ENCODE measurements at places on chromosomes 12 and 14. TPM values are rescaled to one million over a fixed set of nuclear protein-coding genes. Genes with fewer than 3 reads are reported as not detected.

The KRT8 gene
- 280 TPM for polyA plus RNA-seq

DNA sequence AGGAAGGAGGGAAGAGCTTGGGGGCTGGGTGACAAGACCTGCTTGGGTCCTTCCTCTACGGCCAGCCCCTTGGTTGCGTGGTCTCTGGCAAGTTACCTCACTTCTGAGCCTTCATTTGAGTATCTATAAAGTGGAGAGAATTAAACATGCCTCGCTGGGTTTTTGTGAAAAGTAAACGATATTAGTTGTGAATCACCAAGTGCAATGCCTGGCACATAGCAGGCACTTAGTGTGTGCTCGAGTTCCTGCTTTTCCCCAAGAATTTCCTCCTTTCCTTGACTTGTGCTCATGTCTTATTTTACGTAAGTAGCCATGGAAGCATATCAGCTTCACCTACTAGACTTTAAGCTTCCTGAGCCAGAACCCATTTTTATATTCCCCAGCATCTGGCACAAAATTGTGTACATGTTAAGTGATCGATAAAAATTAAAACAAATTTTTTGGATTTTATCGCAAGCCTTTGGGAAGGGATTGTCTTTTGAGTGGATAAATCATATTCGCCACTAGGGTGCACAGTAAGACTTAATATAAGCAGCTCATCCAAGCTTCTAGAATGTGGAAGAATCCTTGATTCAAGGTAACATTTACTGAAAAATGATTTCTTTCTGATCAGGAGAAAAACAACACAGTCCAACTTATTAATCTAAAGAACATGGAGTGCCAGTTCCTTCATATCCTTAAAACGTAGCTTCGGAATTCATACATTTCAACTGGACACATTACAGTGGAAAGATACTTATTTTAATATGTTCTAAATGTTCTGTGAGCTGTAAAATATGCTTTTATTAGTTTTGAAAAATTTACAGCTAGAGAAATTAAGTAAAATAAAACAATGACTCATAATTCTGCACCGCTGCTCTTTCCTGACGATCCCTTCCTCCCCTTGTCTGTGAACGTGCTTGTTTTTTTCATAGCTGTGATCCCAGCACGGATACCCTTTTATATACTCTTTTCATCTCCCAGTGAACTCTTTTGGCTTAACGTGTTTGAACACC lies 62.0 kb downstream of the SLC25A47 start:
- no peak for DNase-seq
- H3K4me3 ChIP-seq = no peak overlapping the region
- no peaks in the 10 kb centered on the region for H3K27me3 ChIP-seq
- H3K36me3 ChIP-seq = no peaks in the 10 kb centered on the region
- H3K4me1 ChIP-seq = no peaks in the 10 kb centered on the region
- no peak overlapping the region for H3K27ac ChIP-seq

DNA sequence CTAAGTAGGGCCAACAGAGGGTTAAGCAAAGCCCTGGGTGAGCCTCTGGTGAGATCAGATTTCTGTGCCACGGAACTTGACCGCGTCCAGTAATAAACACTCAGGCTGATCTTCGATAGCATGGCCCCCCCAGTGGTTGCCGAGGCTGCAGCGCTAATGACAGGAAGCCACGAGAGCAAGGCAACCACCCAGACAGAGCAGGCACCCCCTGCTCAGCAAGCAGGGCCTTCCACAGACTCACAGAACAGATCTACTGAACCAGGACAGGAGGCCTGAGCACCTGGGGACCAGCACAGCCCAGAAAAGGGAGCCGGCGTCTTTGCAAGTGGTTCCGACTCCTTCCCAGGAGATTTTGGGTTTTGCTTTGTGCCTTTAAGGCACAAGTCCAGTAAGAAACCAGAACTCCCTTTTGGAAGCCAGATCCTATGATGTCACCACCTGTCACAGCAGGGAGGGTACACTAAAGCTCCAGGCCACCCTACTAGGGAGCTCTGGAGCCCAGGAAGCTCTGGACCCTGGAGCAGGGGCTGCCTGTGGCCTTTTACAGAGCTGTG lies 42.3 kb downstream of the BCL11B start:
- H3K4me1 ChIP-seq = peaks cover 11% of the 10 kb centered on the region
- H3K27me3 ChIP-seq = no peaks in the 10 kb centered on the region
- H3K4me3 ChIP-seq = no peak overlapping the region

DNA sequence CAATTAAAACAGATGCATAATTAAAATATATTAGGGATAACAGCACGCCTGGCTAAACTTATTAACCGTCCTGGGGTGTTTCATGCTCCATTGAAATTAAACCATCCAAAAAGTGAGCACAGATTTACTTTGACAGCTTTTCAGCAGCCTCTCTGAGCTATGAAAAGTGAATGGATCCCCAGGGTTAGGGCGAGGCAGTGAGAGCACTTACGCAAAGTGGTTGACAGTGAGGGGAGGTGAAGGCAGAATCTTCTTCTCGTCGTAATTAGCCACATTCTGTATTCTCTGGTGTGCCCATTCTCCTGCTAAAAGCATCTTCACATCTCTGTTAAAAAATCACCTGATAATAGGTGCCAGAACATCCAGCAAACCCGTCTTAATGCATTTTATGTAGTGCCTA lies 1.9 kb downstream of the TMTC2 start:
- H3K4me3 ChIP-seq = peak overlapping the region; percentile 73
- no peaks in the 10 kb centered on the region for H3K36me3 ChIP-seq
- H3K4me1 ChIP-seq = peaks cover 2% of the 10 kb centered on the region
- DNase-seq = no peak

DNA sequence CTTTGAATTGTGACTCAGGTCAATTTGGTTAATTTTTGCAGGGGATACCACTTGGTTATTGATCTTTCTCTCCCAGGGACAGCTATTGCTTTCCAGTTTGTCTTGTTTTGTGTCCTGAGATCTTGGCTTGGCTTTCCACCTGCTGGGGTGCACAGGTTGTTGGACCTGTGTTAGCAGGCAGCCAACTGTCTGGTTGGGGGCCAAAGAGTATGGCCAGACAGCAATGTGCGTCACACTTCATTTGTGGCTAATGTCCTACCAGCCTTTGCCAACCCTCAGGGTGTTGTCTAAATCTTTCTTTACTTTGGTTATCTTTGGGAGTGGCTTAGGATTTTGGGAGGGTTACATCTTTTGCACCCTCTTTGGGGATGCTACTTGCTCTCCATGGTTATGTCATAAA lies 494.9 kb upstream of the ATP2B1 start:
- DNase-seq = no peak
- H3K36me3 ChIP-seq = no peaks in the 10 kb centered on the region
- H3K4me1 ChIP-seq = no peaks in the 10 kb centered on the region
- H3K27me3 ChIP-seq = no peaks in the 10 kb centered on the region

The RIPK3 gene
- 0.24 TPM for polyA plus RNA-seq

The SUDS3 gene
- polyA plus RNA-seq = 21.0 TPM

The KCNA1 gene
- polyA plus RNA-seq = 0.19 TPM

DNA sequence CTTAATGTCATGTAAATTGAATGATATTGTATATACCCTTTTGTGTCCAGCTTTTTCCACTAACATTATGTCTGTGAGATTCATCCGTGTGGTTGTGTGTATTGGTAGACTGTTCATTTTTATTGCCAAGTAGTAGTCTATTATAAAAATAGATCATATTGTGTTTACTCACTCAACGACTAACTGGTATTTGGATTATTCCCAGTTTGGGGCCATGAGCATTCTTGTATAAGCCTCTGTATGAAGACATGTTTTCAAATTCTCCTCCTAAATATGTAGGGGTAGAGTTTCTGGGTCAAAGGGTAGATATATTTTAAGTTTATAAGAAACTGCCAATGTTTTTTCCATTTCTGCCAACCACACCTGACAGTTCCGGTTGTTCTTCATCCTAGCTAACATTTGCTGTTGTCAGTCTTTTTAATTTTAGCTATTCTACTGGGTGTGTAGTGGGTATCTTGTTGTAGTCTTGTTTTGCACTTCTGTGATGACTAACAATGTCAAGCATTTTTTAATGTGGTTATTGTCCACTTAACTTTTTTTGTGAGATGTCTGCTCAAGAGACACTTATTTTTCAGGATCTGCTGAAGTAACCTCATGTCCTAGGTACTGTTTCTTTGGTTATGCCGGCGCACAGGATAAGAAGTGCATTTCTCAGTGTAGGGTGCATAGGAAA lies 93.2 kb downstream of the DACT1 start:
- DNase-seq = no peak
- no peaks in the 10 kb centered on the region for H3K27me3 ChIP-seq
- no peaks in the 10 kb centered on the region for H3K36me3 ChIP-seq
- H3K4me1 ChIP-seq = no peaks in the 10 kb centered on the region

- H3K27ac ChIP-seq = no peak overlapping the region
- no peaks in the 10 kb centered on the region for H3K4me1 ChIP-seq
- H3K36me3 ChIP-seq = no peaks in the 10 kb centered on the region
- DNase-seq = no peak
- no peaks in the 10 kb centered on the region for H3K27me3 ChIP-seq
Measured at GRCh38 chr14:101546706-101547105, 14.6 kb upstream of the DIO3 start.

The MYO1H gene
- 0.03 TPM for polyA plus RNA-seq

GRCh38 chr12:53969588-53970259 lies 3.2 kb upstream of the HOXC11 start:
- H3K27ac ChIP-seq = no peak overlapping the region
- no peak overlapping the region for H3K4me3 ChIP-seq
- no peaks in the 10 kb centered on the region for H3K36me3 ChIP-seq
- DNase-seq = no peak
- peaks cover 8% of the 10 kb centered on the region for H3K4me1 ChIP-seq

DNA sequence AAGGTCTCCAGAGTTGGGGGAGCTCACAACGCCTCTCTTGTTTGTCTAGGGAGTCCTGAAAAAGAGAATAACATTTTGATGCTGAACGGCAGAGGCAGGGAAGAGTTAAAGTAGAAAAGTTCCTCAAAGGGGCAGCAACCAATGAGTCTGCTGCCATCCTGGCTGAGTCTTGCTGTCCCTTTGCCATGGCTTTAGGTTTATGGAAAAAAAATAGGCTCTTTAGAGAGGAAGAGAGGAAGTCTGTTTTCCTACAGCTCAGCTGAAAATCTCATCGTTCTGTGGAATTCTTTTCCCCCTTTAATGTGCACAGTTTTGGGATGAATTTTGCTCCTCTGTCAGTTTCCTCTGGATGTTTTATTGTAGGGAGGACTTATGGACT lies 314.8 kb upstream of the TBX3 start:
- no peak for DNase-seq
- H3K27ac ChIP-seq = no peak overlapping the region
- no peaks in the 10 kb centered on the region for H3K36me3 ChIP-seq
- no peaks in the 10 kb centered on the region for H3K27me3 ChIP-seq
- no peak overlapping the region for H3K4me3 ChIP-seq
- no peaks in the 10 kb centered on the region for H3K4me1 ChIP-seq

The GZMB gene
- not detected for polyA plus RNA-seq

The GPR137C gene
- 2.7 TPM for polyA plus RNA-seq

DNA sequence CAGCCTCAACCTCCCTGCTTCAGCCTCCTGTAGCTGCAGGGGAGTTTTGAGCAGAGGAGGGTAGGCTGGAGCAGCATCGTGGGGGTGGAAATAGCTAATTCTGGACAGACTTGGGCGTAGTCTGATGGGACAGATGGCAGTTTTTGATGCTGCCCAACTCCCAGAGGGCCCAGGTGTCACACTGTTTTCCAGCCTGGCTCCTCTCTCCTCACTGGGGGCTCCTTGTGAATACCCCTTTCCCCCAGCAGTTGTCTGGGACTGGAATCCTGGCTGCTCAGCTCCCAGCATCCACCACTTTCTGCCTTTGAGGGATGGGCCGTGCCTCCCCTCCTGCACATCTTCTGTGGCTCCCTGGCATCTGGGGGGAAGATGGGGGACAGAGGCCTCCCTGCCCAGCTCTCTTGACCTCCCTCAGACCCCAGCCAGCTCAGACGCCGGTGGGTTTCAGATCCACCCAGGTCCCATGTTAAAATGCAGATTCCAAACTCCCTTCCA lies 34.0 kb downstream of the SH2B3 start:
- H3K27ac ChIP-seq = no peak overlapping the region
- DNase-seq = no peak
- peaks cover 21% of the 10 kb centered on the region for H3K4me1 ChIP-seq

- no peaks in the 10 kb centered on the region for H3K36me3 ChIP-seq
- H3K4me1 ChIP-seq = no peaks in the 10 kb centered on the region
- no peaks in the 10 kb centered on the region for H3K27me3 ChIP-seq
- no peak overlapping the region for H3K27ac ChIP-seq
- no peak for DNase-seq
Measured at GRCh38 chr14:21672116-21672515, 1.5 kb downstream of the OR4E1 start.

All from H1 (cell line).